MG63 (cell line): ENCODE measurements at places on chromosomes 6 and 20.

DNA sequence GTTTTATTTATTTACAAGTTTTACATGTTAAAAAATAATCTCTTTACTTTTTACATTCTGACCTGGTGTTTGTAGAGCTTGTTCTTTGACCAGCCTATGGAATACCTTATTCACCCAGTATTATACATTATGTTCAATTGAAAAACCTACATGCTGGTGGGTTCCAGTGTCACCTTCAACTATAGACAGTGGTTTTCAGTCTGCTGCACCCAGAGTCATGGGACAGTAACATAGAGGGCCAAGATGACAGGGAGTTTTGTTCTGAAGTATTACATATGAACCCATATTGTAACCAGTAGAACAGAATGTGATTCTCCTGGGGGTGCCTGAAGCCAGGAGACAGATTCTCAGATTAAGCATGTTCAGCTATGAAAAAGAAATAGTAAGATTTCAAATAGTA lies 139.5 kb upstream of the SCGN start:
- no peak for DNase-seq

GRCh38 chr20:20450521-20450920 lies 82.6 kb downstream of the INSM1 start:
- peak; percentile 53 for DNase-seq

DNA sequence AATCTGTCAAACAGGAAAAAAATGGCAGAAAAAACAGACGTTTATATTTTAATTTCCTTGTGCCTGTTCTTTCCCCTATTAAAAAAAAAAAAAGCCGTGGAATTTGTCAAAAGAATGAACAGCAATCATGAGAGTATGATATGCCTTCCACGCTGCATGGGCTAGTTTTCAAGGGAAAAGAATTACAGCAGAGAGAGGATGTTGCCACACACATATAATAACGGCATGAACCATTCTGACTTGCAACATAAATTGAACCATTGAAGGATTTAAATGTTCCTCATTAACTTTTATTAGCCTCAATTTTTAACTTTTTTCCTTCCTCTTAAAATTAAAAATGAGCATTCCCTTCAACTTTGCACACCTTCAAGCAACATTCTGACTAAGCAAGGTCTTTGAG lies 301.8 kb downstream of the FOXC1 start:
- DNase-seq = no peak

- no peak for DNase-seq
These were observed 102.8 kb upstream of the BEND3 start for GRCh38 chr6:107218142-107218541.

- no peak for DNase-seq
These were observed 14.6 kb upstream of the ARMC12 start for GRCh38 chr6:35722121-35722761.

GRCh38 chr6:155327326-155328073 lies 13.2 kb upstream of the TFB1M start:
- DNase-seq = no peak

- no peak for DNase-seq
These were observed 524 bp downstream of the C20orf203 start for GRCh38 chr20:32672982-32673851.

DNA sequence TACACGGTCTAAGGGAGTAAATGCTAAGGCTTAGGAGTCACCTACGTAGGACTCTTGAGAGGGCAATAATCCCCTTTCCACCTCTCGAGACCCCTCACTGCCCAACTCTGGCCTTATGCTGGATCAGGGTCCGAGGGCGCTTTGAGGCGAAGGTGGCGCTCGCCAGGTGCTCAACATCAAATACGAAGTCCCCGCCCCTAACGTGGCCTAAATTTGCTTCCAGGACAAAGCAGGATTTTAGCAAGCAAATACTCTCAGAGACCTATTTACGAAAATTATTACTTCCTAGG lies 406 bp upstream of the TRIM26 start:
- no peak for DNase-seq

DNA sequence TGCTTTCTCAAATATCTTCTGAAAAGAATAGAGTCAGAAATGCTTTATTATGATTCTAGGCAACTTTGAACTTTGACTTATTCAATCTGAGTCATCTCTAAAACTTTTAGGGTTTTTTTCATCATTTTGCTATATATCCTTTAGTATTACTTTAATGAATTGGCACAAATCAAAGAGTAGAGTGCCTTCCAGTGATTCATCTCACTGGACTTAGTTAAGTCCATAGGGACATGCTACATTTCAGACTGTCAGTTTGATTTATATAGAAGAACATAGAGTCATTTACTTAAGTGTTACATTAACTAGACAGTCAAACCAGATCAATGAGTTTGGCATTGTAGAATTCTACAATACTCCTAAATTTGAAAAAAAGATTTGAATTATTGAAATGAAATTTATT lies 1235.7 kb upstream of the MAP3K7 start:
- DNase-seq = no peak

DNA sequence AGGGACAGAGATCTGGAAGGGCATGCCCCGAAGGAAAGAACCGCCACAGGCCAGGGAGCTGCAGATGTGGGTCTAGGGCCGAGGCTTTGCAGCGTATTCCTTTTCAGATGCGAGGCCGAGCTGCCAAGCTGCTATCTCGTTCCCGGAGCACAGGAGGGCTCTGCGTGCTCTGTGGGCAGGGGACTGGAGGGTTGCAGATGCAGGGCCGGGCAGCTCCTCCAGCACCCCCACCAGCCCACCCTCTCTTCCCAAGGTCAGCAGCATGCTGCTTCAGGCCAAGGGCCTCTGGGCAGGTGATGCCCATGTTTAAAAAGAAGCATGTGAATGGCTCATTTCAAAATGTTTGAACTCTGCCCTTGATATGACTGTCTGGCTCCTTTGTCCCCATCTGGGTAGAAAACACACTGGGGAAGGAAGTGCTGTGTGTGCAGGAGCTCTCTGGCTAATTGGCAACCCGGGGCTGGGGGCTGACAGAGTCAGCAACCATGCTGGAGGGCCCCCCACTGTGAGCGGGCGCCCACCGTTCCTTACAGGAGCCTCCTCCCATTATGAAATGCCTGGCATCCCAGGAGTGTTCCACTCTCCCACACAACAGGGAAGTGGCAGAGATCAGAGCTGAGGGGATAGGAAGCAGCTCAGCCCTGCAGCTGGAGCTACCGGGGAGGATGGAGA lies 353.3 kb downstream of the ZFAND3 start:
- no peak for DNase-seq

- DNase-seq = peak; percentile 88
These were observed 21.7 kb upstream of the RANBP9 start for GRCh38 chr6:13733178-13733887.

DNA sequence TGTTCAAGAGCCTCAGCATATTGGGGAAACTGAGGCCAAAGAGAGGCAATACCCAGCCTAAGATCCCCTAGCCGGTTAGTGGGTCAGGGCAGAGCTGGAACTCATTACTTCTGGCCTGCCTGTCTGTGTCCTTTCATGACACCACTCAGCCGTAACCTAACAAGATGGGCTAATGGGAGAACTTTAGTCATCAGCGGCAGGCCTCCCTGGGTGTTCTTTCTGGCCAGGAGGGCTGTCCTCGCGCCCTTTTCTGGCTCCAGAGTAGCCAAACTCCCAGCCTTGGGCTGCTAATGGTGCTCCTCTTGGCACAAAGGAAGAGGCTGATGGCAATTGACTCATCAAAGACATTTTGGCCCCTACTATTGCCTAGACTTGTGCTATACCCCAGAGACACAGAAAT lies 76.6 kb downstream of the NCR2 start:
- peak; percentile 36 for DNase-seq

DNA sequence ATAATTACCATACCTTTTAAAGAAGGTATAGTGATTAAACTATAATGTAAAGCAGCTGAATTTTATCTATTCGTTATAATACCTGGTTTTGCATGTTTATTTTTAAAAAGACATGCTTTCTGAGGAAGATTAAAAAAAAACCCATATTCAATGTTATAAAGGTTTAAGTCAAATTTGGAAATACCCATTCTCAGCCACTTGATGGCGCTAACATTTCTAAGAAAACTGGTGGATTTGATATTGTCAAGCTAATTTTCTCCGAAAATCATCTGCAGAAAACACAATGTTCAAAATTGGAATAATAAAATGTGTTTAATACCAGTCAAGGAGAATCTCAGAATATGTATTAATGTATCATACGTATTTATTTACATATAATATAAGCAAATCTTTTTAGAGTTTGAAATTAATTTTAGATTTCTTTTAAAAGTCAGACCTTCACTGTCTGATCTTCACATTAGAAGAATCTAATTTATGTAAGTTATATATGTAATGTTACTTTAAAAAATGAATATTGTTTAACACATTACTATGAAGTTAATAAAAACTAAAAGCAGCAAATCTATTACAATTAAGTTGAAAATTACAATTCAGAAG lies 35.0 kb downstream of the SHPRH start:
- DNase-seq = no peak

GRCh38 chr6:32337186-32337805 lies 34.4 kb downstream of the TSBP1 start:
- DNase-seq = no peak

DNA sequence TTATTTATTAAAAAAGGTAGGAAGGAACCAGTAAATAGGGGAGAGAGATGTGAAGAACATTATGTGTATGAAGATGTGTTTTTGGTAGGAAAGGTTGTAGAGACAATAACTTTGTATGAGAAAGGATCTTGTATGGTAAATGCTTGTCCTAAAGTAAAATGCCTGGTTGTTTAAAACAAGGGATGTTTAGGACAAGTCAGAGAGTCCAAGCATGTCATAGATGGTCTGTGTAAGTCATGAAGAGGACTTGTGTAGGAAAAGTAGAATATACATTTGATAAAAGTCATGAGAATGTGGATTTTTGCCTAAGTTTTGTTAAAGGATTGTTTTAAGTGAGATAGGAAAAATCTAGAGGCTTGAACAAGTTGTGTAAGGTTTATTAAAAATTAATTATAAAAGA lies 325.1 kb downstream of the CDH26 start:
- DNase-seq = no peak

GRCh38 chr20:57748601-57749130 lies 38.9 kb upstream of the PMEPA1 start:
- peak; percentile 94 for DNase-seq

DNA sequence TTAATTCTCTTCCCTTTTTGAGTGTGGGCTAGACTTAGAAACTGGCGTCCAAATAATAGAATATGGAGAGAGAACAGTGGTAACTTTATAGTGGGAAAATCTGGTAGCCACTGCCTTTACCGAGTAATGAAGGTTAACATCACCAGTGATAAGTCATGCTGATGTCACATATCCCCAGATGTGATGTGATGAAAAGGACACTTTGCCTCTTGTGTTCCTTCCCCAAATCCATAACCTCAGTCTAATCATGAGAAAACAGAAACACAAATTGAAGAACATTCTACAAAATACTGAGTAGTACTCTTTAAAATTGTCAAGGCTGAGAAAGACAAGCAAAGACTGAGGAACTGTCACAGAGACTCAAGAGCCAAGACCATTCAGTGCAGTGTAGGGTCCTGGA lies 17.8 kb downstream of the ANKS1A start:
- DNase-seq = no peak

- DNase-seq = no peak
These were observed 433.6 kb downstream of the RNF144B start for GRCh38 chr6:18820725-18821124.

- DNase-seq = no peak
These were observed 53.9 kb downstream of the ECT2L start for GRCh38 chr6:138849791-138850190.

- DNase-seq = no peak
These were observed 52.9 kb upstream of the SLC22A16 start for GRCh38 chr6:110529355-110529754.

DNA sequence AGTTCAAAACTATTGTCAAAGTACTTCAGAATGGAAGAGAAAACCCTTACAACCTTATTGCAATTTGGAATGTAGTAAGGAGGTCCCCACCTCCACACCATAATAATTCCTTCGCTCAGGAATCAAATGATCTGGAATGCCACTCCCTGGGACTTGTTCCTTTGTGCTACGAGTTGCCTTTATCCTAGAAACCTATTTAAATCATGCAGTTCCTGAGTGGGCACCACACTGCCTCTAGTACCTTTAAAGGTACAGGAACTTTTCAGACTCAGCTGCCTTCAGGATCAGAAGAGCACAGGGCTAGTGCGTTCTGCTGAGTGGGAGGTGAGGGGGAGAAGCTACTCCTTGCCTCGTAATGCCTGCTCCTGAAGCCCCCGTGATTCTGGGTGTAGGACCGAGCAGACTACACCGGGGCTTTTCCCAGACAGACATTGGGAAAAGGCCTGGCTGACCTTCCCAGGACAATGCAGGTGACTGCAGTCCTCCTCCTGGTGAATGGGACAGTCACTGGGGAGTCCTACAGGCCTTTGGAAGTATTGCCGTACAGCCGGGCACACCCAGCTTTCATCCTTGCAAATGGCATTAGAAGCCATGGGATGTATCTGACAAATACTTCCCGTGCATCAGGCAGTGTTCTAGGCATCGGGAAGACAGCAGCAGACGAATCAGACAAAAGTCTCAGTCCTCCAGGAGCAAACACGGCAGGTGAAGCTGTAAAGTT lies 11.8 kb upstream of the TUBB2B start:
- DNase-seq = no peak

GRCh38 chr6:155738602-155739105 lies 283.0 kb upstream of the NOX3 start:
- DNase-seq = no peak

- no peak for DNase-seq
These were observed 34.5 kb upstream of the PCMTD2 start for GRCh38 chr20:64220891-64221527.

- no peak for DNase-seq
These were observed 31.7 kb upstream of the CCR6 start for GRCh38 chr6:167091026-167091804.

GRCh38 chr6:118198746-118199145 lies 291.7 kb downstream of the SLC35F1 start:
- peak; percentile 29 for DNase-seq
